ENCODE measurements at places on chromosomes 6 and 20. TPM values are rescaled to one million over a fixed set of nuclear protein-coding genes. Genes with fewer than 3 reads are reported as not detected.

Gene B3GAT2
- not detected for total RNA-seq

GRCh38 chr20:61728786-61729770, 336.6 kb downstream of the TAF4 start:
- DNase-seq = no peak

DNA sequence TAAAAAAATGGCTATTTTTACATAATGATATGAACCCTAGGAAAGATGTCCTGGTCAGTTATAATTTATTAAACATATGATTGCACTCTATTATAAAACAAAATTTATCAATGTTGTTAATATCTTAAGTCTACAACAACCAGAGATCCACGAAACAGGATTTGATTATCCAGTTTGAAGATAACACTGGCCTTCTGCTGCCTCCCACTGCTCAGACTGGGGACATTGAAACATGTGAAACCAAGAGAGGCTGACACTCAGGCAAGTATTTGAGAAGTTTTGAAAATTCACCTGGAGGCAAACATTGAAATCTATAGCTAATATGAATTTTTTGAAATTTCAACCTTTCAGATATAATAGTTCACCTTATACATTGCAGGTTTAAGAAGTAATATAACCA, 219.3 kb upstream of the HSF2 start:
- DNase-seq = no peak

DNA sequence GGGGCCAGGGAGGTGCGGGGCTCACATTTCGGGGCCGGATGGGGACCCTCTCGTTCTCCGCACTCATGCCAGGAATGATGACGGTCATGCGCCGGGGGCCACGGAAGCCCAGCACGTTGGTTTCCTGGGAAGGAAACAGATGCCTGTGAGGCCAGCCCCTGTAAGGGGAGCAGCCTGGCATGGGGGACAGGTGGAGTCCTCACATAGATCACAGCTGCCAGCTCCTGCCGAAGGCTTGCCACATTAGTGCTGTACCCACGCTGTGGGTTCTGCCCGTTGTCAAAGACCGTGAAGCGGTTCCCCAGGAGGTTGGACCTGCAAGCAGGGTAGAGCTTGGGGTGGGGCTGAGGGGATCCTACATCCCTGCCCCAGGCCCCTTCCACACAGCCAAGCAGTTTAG, 6.7 kb upstream of the TEAD3 start:
- no peak for DNase-seq

- DNase-seq = no peak
These were observed 48.4 kb downstream of the MTFR2 start for GRCh38 chr6:136201732-136202131.

DNA sequence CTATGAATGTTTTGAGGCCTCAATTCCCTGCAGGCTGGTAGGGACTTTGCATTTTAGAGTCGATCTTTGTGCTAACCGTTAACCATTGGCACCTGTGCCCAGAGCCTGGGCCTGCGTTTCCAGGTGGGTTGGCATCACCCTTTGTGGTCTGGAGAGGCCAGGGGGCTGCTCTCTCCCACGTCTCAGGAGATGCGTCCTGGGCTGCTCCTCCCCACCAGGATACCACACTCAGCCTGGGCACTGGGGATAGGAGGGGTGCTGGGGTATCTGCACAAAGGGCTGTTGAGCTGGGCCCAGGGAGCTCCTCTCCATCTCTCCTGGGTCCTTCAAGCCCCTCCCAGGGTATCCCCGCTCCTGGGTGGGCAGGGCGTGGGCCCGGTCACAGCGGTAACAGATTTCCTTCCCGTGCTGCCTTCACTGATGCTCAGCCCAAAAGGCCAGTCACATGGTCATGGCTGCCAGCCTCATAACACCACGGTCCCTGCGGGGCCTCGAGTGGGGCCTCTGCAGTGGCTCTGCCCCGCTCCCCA, 266.2 kb downstream of the TAF4 start:
- no peak for DNase-seq

Data from thyroid gland (tissue), 4 donors.